Stimulated activated CD8-positive, alpha-beta memory T cell treated with anti-CD3 and anti-CD28 coated beads, Interleukin-4, amount 100 ng/mL, for 4 hours (primary cell): ENCODE measurements at places on chromosomes 3 and 15.

GRCh38 chr15:72199721-72200212 is 2.2 kb upstream of the GRAMD2A start:
- DNase-seq: peak; percentile 42

- no peak for DNase-seq
These were observed 7.9 kb upstream of the SRP14 start for GRCh38 chr15:40046721-40047414.

DNA sequence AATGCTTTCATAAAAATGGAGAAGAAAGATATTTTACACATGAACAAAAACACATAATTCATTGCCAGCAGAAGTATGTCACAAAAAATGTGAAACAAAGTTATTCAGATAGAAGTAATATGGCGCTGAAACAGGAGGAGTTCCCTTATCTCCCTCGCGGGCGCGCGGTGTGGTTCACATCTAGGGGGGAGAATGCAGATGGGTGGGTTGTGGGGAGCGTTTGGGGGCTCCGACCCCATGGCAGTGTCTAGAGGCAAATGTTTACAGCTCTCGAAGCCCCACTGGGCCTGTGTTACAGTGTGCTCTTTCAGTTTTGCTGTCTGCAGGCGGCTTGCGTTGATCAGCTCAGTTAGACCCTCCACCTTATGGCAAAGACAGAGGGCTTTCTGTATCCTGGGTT is 297.5 kb downstream of the CGGBP1 start:
- no peak for DNase-seq

DNA sequence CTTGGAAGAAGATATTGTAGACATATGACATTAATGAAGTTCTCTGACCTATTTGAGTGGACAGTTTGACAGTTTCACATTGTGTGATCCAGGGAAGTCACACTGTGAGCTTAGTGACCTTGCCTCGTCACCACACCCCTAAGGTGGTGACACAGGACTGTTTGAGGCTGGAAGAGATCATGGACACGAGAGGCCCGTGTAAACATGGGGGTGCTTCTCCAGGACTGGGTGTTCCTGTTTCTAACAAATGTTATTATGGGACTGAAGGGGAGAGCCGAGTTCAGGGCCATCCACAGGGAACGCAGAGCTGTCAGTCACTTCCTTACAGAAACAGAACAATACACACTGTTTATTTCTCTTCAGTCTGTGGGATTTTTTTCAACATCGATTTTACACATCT is 96.5 kb upstream of the DNAJC19 start:
- no peak for DNase-seq

DNA sequence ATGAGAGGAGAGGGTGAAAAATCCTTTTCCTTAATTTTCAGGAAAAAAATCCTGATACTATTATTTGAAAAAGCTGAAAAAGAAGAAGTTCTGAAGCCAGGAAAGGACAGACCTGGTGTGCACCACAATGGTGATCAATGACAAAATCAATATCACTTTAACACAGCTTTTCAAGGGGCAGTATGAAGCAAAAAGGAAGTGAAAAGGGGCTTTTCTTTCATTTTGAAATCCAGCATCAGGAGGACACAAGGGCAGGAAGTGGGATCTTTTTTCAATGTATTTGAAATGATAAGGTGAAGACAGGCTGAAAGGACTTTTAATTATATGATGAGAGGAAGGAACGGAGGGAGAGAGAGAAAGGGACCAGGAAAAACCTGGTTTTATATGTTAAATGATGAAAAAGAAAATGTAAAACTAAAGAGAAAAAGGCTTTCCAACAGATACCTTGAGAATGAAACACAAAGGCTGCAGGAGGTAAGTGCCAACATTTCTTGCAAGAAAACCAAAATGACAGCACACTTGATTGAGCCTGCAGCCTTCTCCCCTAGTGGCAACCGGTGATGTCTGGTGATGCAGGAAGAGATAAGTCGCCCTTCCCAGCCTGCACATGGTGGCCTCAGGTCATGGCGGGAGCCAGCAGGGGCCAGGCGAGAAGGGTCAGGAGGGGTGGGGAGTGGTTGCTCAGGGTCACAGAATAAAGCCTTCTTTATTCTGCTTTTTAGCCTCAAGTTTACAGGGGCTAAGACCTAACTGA is 236.7 kb upstream of the WNT5A start:
- no peak for DNase-seq

GRCh38 chr15:70437882-70438451 is 325.4 kb downstream of the UACA start:
- no peak for DNase-seq
